ENCODE measurements at places on chromosomes 5 and 9.

GRCh38 chr9:89015336-89015735 is 24.1 kb downstream of the S1PR3 start:
- DNase-seq = no peak

GRCh38 chr5:9903801-9904200 is 273.6 kb upstream of the TAS2R1 start:
- DNase-seq = no peak

DNA sequence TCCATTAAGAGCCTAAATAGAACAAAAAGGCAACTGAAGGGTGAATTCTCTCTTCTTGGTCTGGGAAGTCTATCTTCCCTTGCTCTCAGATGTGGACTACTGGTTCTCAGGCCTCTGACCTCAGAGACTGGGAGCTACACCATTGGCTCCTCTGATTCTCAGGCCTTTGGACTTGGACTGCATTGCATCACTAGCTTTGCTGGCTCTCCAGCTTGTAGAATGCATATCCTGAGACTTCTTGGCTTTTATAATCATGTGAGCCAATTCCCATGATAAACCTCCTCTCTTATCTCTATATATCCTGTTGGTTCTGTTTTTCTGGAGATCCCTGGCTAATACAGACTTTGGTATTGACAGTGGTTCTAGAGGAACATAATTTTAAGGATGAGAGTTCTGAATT is 89.8 kb downstream of the PSAT1 start:
- DNase-seq = no peak

DNA sequence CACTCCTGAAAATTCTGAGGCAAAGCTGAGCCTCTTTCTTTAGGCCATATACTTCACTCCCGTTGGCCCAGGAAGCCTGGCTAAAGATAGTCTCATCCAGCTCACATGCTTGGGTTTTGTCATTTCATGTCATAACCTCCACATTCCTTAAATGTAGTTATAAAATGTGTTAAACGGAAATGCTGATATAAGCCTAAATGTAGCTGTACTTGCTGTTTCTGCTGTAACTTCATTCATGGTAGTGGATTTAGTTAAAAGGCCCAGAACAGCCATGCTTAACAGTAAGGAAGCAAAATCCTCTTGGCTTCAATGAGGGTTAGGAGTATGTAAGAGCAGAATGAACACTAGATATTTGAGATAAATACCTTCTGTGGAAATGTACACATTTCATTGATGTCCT is 135.8 kb upstream of the TMEM161B start:
- no peak for DNase-seq

GRCh38 chr9:132994410-132995120 is 16.1 kb downstream of the GFI1B start:
- no peak for DNase-seq

GRCh38 chr5:56479696-56480077 is 246.6 kb upstream of the ANKRD55 start:
- no peak for DNase-seq

DNA sequence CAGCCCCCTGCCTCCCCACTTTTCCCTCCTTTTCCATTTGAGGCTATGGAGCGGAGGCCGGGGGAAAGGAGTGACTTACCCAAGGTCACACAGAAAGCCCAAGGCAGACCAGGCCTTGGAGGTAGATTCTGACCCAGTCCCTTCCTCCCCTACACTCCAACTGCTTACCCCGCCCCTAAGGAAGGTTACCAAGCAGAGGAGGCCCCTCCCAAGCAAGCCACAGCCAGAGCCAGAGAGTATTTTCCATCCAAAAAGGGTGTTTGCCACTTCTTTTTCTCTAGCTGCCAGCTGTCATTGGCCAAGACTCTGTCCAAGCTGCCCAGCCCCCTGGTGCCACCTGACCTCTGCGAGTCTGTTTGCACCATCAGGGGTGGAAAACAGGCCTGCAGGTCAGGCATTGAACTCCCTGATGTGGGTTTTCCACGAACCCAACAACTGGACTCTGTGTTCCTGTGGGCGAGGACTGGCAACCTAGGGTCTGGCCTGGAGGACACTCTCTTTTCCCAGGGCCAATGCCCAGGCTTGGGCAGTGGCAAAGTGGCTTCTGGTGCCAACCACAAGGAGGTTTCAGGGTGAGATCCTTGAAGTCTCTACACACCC is 6.3 kb upstream of the ASS1 start:
- no peak for DNase-seq

GRCh38 chr5:160198146-160198545 is 31.2 kb upstream of the FABP6 start:
- no peak for DNase-seq

DNA sequence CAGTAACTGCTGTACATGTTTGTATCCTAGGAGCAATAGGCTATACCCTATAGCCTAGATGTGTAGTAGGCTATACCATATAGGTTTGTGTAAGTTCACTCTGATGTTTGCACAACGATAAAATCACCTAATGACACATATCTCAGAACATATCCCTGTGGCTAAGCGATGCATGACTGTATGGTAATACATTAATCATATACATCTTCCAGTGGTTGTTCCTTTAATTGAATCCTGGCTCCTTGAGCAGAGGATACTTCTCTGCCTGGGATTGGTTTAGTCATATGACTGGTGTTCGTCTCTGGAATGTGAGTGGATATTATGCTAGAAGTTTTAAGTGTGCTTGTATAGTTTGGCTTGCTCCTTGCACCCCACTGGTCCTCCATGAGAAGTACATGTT is 425.8 kb downstream of the MAN2A1 start:
- no peak for DNase-seq

- DNase-seq = no peak
Observed at GRCh38 chr9:77841739-77842386, 189.7 kb downstream of the GNAQ start.

DNA sequence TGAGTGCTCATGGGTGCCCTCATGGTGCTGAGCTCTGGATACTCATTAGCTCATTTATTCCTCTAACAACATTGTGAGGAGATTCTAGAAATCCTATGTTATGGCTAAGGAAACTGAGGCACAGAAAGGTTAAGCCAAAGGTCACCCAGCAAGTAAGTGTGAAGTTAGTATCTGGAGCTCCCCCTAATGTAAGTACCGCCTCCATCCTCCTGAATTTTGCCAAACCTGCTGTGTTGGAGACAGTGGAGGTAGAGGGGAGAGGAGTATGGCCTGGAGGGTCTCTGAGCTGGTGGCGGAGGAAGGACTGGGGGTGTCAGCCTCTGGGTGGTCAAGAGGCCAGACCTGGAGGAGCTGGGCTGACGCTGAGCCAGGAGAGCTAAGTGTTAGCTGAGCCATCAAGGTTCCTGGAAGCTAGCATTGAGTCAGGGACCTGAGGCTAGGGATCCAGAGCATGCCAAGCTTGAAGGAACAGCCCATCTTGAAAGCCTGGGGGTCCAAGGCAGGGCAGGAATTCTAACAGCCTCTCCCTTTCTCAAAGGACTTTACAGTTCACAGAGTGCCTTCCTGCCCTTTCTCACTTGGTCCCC is 114.8 kb downstream of the RGS3 start:
- no peak for DNase-seq

Data from stimulated activated CD8-positive, alpha-beta memory T cell treated with anti-CD3 and anti-CD28 coated beads, Interleukin-2, amount 100 ng/mL, for 1 hour (primary cell).